ENCODE measurements at places on chromosomes 4 and X.

DNA sequence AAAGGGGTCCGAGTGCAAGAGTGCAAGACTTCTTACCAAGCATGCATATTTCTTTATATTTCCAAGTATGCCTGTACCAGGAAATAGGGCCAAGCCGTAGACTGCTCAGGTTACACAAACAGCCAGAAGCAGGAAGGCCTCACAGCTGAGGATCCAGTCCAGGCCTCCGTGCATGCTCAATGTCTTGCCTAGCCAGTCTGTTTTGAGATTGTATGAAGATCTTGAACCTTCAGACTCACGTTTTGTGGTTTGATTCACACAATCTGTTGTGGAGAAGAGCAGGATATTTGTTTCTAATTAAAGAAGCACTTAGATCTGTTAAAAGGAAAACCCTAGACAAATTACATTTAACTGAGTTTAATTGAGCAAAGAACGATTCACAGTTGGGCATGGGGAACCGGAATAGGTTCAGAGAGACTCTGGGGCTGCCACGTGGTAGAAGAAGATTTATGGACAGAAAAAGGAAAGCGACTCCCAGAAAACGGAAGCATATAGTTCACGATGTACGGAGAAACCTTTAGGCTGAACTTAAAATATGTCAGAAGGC lies 1.2 kb downstream of the MGST2 start:
- DNase-seq: no peak

- DNase-seq: no peak
These were observed 581.3 kb downstream of the BCOR start for GRCh38 chrX:39516427-39516841.

DNA sequence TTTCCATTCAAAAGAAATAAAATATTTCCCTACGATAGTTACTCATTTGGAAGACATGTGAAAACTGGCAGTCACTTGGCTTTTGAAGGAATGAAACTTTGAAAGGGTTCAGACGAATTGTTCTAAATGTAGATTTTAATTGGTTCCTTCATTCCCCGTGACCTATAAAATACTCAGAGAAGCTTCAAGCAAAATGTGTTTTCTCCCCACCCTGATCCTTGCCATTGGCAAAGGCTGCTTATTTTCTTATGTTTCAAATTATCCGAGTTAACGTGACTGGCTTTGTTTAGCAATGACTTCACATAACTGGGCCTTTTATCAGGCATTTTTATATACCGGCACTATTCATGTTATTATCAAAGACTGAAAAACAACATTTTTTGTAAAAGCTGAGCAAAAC lies 204.1 kb upstream of the NEIL3 start:
- no peak for DNase-seq

DNA sequence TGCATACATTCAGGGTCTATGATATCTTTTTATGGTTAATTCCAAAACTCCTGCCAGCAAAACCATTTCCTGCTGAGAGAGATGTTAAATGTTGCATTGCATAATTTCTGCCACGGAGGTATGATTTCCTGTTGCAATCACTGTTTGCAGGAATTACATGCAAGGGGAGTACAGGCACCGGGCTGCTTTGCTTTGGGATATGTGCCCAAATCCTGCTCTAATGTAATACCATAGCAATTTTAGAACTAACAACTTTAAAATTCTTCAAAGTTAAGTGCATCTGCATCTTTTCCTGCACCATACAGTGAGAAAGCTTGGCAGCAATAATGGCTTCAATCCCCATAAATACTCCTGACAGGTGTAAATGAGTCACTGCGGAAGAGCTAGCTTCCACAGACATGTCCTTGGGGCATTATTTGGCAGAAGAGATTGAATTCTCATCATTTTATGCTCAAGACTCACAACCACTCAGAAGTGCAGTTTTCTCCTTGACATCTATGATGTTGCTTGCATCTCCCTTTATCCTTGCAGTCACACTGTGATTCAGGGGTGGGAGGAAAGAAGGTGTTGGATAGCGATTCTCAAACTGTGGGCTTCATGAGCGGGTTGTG lies 29.6 kb downstream of the TRIM2 start:
- no peak for DNase-seq

- DNase-seq: no peak
These were observed 285.4 kb upstream of the BOD1L1 start for GRCh38 chr4:13912966-13913365.

- no peak for DNase-seq
These were observed 214.8 kb downstream of the DHX15 start for GRCh38 chr4:24369507-24370029.

- no peak for DNase-seq
These were observed 219.1 kb upstream of the AMOT start for GRCh38 chrX:113059714-113060113.

- no peak for DNase-seq
These were observed 295.4 kb upstream of the KLF3 start for GRCh38 chr4:38368613-38369012.

GRCh38 chr4:71377561-71377960 lies 38.7 kb downstream of the SLC4A4 start:
- no peak for DNase-seq

GRCh38 chr4:16693641-16694040 lies 204.8 kb downstream of the LDB2 start:
- no peak for DNase-seq

DNA sequence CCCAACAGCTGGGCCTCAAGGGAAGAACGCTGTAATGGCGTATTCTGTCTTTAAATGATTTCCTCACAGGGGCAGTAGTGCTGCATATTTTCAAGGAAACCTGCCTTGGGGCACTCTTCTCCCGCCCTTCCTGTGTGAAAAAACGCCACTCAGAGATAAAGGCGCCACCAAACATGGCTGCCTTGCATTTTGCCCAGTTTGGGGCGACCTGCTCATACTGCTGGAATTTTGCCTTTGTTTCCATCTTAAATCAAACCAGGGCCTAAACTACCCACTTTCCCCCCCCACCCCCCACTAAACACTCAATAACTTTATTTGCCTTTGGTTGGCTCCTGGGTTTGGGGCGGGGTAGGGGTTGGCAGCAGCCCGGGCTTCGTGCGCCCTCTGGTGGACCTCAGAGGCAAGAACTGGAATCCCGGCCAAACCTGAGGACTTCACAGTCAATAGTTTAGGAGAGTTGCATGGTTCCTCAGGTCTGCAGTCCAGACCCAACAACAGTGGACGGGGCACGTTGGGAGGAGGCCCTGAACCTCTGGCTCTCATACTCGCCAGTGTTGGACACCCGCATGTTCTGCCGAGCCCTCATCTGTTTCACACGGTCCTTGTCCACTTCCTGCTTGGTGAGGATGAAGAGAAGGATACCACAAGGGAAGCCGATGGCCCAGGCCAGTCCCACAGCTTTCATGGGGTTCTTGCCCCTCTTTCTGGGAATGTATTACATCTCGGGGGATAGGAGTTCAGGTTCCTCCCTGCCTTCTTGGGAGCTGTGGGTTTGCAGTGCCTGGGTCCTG lies 220.1 kb upstream of the STK26 start:
- DNase-seq: no peak

- no peak for DNase-seq
These were observed 2184.4 kb upstream of the TENM3 start for GRCh38 chr4:180058691-180059215.

GRCh38 chrX:46811121-46811520 lies 25.7 kb upstream of the RP2 start:
- no peak for DNase-seq

- no peak for DNase-seq
These were observed 52.6 kb downstream of the CPZ start for GRCh38 chr4:8644966-8645752.

- no peak for DNase-seq
These were observed 322.9 kb downstream of the ANKRD50 start for GRCh38 chr4:124389591-124389990.

DNA sequence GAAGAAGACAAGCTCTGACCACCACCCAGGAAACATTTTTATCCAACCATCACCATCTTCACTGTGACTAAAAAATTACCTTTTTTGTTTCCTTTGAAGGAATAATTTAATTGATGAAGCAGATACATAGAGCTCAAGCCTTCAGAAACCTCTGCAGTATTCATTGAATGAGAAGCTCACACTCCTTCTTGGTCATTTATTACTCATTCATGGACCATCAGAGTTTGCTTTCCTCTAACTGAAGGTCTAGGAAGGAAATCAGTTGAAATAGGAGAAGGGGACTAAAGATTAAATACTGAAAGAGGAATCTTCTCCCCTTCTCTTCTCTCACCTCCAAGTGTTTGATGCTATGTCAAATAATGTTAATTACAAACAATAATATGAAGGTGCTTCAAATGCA lies 290.6 kb upstream of the KLF3 start:
- no peak for DNase-seq

- DNase-seq: no peak
These were observed 489.6 kb downstream of the STPG2 start for GRCh38 chr4:97653701-97654100.

GRCh38 chr4:83153417-83153816 lies 38.9 kb upstream of the PLAC8 start:
- no peak for DNase-seq

DNA sequence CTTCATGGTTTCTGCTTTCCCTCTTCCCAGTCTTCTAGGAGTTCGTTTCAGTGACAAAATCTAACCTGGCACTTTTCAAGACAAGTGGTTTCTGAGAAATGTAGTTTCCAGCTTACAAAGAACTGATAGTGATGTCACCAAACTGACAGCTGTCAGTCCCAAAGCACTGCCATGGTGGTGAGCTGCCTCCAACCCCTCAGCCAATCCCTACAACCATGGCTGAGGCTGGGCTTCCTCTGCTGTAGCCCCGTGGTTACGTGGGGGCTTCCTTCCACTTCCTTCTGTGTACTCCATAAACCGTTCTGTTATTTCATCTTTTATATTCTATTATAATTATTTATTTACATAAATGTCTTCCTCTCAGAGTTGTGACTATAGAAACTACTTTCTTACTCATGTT lies 198.6 kb upstream of the AGA start:
- no peak for DNase-seq

- no peak for DNase-seq
These were observed 358.9 kb downstream of the GPAT3 start for GRCh38 chr4:83894831-83895230.

- no peak for DNase-seq
These were observed 198.5 kb upstream of the FAM241A start for GRCh38 chr4:111946800-111947199.

DNA sequence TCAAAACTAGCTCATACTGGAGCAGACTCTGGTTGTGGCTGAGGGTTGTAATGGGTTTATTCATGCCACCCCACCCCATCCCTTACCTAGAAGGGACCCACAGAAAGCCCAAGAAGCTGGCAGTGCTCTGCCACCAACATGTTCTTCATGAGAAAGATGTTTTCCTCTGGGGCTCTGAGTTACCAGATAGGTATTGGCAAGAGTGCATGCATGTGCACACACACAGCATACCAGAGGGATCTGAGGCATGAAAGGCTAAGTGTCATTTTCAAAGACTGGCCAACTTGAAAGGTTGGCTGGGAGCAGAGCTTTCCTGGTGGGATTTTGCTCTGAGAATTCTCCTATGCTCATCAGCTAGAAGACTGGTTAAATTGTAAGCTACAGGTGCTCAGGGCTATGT lies 65.2 kb downstream of the PHOX2B start:
- no peak for DNase-seq

GRCh38 chr4:140947506-140947905 lies 185.8 kb downstream of the RNF150 start:
- DNase-seq: no peak

DNA sequence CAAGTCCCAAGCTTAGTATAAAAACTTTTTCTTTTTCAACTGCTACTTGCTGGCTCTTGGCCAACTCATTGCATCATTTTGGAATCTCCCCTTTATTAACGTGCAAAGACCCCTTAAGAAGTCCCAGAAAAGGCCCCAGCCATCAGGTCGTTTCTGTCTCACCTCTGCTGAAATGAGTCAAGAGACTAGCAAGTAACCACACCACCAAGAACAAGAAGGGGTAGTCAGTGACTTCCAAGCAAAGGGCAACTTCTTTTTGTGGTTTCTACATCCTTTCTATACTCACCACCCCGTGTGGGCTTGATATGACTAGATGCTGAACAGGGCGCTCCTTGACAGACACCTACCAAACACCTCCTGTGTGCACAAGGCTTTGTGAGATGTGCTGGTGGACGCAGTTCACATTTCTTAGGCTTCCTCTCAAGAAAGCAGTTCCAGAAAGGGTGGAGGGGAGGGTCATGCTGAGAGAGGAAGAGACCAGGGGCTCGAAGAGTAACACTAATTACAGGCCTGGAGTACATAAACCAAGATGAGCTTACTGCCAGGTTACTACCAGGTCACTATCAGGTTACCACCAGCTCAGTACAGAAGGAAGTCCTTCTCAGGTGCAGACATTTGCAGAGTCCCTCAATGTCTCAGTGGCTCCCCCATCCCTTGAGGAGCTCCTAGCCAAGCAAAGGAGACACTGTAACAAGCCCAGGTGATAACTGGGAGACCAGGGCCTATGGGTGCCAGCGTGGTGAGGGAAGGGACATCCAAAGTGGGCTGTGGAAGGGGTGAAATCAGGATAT lies 19.3 kb downstream of the JAKMIP1 start:
- no peak for DNase-seq

DNA sequence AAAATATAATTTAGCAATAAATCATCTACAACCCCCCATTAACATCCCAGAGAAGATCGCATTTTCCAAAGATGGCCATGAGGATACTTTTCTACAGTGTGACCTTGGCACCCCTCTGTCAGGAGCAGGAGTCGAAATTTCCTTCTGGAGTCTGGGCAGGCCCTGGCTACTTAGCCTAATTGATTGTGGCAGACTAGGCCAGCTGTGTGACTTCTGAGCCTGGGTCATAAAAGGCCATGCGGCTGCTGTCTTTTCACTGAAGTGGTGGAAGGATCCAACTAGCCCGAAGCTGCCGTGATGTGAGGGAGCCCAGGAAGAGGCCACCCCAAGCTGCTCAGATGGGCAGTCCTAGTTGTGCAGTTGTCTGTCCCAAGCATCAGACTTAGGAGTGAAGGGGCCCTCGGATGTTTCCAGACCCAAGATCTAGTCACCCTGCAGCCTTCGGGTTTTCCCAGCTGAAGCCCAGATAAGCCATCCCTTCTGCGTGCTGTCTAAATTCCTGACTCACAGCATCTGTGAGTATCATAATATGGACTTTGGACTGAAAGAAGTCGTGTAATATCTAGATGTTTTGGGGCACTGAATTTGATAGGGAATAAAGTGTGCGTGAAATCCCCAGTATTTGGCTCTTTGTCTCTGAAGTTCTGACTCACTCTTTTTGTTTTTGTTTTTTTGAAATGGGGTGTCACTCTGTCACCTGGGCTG lies 21.0 kb downstream of the PDK3 start:
- no peak for DNase-seq

GRCh38 chr4:29900336-29900735 lies 819.8 kb upstream of the PCDH7 start:
- no peak for DNase-seq

- no peak for DNase-seq
These were observed 10.9 kb upstream of the PGM2 start for GRCh38 chr4:37815591-37815990.

- no peak for DNase-seq
These were observed 64.6 kb upstream of the PAGE1 start for GRCh38 chrX:49760290-49760890.

GRCh38 chr4:25535701-25536473 lies 119.8 kb upstream of the SLC34A2 start:
- DNase-seq: no peak

GRCh38 chrX:39577206-39577984 lies 520.4 kb downstream of the BCOR start:
- no peak for DNase-seq

- no peak for DNase-seq
These were observed 118.0 kb upstream of the WDFY3 start for GRCh38 chr4:85084371-85085094.

GRCh38 chrX:80765220-80765625 lies 44.5 kb downstream of the BRWD3 start:
- no peak for DNase-seq
